ENCODE measurements at places on chromosomes 3 and 15. TPM values are rescaled to one million over a fixed set of nuclear protein-coding genes. Genes with fewer than 3 reads are reported as not detected.

ABI3BP gene
- 7.3 TPM for total RNA-seq

GOLGA8H gene
- 0.23 TPM for total RNA-seq

USP3 gene
- 30.6 TPM for total RNA-seq

CHRFAM7A gene
- total RNA-seq, result 1.1 TPM

DAZL gene
- not detected for total RNA-seq

LTK gene
- 0.24 TPM for total RNA-seq

UROC1 gene
- not detected for total RNA-seq

ROPN1 gene
- not detected for total RNA-seq

ATP6V1A gene
- total RNA-seq, result 67.3 TPM

SERPINI2 gene
- not detected for total RNA-seq

BOC gene
- 4.2 TPM for total RNA-seq

HTR3E gene
- total RNA-seq, result not detected

ANKUB1 gene
- not detected for total RNA-seq
